Left ventricle myocardium superior (tissue), 1 donor: ENCODE measurements at places on chromosomes 11 and 22. TPM values are rescaled to one million over a fixed set of nuclear protein-coding genes. Genes with fewer than 3 reads are reported as not detected.

Gene SYT7
- 32.5 TPM for total RNA-seq

Gene THAP7
- total RNA-seq = 18.0 TPM

Gene TMEM86A
- 4.5 TPM for total RNA-seq

Gene CD3G
- 0.27 TPM for total RNA-seq

Gene MUC2
- not detected for total RNA-seq

Gene KCNK4
- not detected for total RNA-seq

Gene FIBIN
- total RNA-seq = 6.8 TPM

Gene OR4D11
- total RNA-seq = not detected

Gene ZNF214
- total RNA-seq = 0.84 TPM

Gene KRTAP5-2
- total RNA-seq = not detected

Gene TMEM25
- 13.4 TPM for total RNA-seq

Gene MPZL3
- 2.6 TPM for total RNA-seq

Gene LYVE1
- total RNA-seq = 53.8 TPM

Gene GAL
- total RNA-seq = not detected

Gene MUC5AC
- total RNA-seq = not detected

Gene C11orf52
- total RNA-seq = 1.0 TPM

Gene OR5D14
- not detected for total RNA-seq

Gene HPX
- not detected for total RNA-seq

Gene ACTN3
- total RNA-seq = not detected

Gene RANGAP1
- 46.2 TPM for total RNA-seq

Gene FOLR1
- 0.50 TPM for total RNA-seq

Gene ZNF280A
- total RNA-seq = not detected

Gene AMOTL1
- total RNA-seq = 46.3 TPM

Gene LPXN
- 5.0 TPM for total RNA-seq

Gene KCNA4
- total RNA-seq = 1.2 TPM

Gene SYT9
- total RNA-seq = 0.15 TPM

Gene GAB4
- total RNA-seq = not detected

Gene MMP1
- not detected for total RNA-seq

Gene TSGA10IP
- total RNA-seq = not detected

Gene OR51M1
- not detected for total RNA-seq

Gene ZBTB44
- total RNA-seq = 57.3 TPM

Gene SLC16A8
- not detected for total RNA-seq

Gene C22orf42
- not detected for total RNA-seq

Gene CLP1
- total RNA-seq = 7.7 TPM

Gene PITPNM1
- 45.5 TPM for total RNA-seq

Gene MFRP
- not detected for total RNA-seq

Gene ZC3H12C
- total RNA-seq = 18.3 TPM

Gene DUSP8
- total RNA-seq = 7.7 TPM

Gene TRPM5
- not detected for total RNA-seq

Gene ZNF70
- total RNA-seq = 3.5 TPM
